ENCODE measurements at places on chromosomes 16 and 17.
A peak's percentile ranks its signal among the peaks of the same experiment; 100 is the strongest.

DNA sequence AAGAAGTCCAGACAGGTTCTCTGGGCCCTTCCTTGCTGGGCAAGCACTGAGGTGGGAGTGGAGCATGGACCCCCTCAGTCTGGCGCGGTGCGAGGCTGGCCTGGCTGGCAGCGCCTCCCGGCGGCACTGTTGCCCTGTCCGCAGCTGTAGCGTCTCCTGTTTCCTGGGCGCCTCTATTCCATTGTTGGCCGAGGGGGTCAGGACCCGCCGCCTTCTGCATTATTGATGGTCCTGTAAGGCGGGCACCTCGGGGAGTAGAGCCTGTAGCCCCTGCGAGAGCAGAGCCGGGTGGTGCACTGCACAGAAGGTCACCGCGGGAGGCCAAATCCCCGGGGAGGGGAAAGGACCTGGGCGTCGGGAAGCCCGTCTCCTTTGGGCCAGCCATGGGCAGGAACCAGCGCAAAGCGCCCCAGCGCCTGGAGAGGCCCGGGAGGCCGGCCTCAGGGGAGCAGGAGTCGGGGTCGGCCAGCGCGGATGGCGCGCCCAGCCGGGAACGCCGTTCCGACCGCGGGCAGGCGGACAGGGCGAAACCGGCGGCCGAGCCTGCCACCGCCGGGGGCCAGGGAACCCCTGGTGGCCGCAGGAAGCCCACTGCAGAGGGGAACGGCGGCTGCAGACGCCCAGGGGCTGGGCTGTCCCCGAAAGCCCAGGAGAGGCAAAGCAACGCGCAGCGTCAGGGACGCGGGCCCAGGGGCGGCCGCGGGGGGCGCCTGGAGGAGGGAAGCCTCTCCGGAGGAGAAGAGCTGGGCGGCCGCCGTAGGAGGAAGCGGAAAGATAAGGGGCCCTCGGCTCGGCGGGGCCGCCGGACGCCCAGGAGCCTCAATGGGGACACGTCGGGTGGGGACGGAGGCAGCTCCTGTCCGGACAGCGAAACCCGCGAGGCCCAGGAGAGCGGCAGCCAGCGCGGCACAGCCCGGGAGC lies at the start of gene MYO15B:
TSS of gene MYO15B (plus strand) at position 126 of the 921 bp plus-strand sequence. CDS start at position 384, 258 bp downstream.
- DNase-seq, result peak; percentile 52

DNA sequence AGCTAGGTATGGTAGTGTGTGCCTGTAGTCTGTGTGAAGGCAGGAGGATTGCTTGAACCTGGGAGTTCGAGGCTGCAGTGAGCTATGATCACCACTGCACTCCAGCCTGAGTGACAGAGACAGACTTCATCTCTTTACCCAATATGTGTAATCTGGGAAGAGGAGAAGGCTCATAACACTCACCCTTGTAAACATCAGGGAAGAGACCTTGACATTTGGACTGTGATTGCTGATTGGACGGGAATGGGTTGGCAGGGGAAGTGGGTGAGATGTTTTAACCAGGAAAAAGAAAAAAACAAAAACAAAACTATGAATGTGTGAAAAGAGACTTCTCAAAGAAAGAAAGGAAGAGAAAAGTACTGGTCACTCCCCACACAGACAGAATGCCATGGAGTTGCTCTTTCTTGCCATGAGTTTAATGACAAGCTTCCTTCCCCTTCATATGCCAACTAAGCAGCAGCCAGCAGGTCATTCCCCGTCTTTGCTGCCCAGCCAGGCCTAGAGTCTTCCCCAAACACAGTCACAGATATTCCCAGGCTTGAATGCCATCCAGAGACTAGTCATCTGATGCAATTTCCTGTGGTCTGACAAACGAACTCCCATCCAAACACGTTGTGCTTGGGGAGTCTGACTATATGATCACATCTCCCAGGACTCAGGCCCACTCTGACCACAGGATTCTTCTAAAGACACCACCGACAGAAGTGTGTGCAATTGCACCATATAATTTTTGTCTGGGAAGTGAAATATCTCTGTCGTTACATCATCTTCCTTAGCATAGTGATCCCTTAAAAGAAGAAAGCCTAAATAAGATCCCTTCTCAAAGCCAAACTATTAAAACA lies 3.6 kb upstream of the XAF1 start:
- no peak for DNase-seq

GRCh38 chr17:80646328-80646727 lies 101.7 kb downstream of the RPTOR start:
- no peak for DNase-seq

GRCh38 chr16:89378947-89379771 lies 111.2 kb downstream of the ANKRD11 start:
- no peak for DNase-seq

GRCh38 chr17:57944908-57945307 lies 10.3 kb downstream of the CUEDC1 start:
- no peak for DNase-seq

- DNase-seq, result peak; percentile 87
These were observed 3.7 kb downstream of the SOCS3 start for GRCh38 chr17:78356101-78356713.

DNA sequence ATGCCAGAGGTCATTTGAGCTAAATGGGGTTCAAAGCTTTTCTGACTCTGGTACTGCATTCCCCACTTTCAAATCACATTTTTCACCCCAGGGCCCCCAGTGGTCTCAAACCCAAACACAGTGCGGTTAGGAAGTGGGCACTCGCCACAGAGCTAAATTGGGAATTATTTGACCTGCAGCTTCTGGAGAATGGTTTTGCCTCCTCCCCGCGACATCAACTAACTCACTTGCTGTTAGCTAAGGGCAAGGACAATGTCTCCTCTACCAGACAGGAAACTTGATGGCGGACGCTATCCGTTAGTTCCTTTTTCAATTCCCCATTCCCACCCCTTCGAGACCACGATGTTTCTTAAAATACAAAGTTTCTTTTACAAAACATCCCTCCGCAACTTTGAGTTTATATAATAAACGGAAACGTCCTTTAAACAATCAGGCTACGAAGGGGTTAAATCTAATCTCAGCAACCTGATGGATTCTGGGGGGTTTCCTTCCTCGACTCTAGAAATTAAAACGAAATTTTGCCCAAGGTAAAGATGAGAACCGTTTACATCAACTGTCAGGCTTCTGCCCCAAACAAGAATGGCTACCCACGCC lies 500 bp upstream of the KAT7 start:
- DNase-seq, result peak; percentile 27

DNA sequence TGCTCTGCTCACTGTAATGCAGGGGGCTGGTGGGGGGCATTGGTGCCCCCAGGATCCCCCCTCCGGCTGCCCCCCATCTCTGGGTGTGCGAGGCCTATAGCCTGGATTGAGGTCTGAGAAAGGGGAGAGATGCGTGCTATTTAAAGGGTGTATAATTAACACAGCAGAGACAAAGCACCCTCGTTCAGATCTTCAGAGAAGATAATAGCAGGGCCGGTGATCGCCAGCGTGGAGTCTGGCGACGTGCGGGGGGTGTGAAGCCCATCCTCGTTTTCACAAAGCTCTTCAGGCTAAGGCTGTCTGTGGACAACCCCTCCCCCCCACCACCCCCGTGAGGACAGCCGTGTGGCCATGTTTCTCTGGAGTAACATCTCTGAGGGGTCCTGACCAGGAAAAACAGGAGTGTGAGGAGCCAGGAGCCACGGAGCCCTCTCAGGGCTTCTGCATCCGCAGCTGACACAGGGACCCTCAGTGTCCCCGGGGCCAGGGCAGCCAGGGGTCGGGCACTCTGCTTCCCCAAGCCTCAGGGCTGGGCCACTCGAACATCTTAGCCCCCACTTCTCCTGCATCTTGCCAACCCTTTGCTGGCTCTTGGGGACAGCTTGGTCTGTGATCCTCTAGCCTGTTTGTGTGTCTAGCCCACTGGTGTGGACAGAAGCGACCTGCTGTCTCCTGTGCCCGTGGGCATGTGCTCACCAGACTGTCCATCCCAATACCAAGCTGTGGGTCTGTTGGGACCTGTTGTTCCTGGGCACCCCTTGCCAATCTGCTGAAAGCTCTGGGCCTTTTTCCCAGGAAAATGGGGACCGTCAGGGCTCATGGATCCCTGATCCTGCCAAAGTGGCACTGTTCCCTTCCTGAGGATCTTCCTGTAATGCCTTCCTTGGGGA lies 58.9 kb downstream of the BAIAP2 start:
- no peak for DNase-seq

DNA sequence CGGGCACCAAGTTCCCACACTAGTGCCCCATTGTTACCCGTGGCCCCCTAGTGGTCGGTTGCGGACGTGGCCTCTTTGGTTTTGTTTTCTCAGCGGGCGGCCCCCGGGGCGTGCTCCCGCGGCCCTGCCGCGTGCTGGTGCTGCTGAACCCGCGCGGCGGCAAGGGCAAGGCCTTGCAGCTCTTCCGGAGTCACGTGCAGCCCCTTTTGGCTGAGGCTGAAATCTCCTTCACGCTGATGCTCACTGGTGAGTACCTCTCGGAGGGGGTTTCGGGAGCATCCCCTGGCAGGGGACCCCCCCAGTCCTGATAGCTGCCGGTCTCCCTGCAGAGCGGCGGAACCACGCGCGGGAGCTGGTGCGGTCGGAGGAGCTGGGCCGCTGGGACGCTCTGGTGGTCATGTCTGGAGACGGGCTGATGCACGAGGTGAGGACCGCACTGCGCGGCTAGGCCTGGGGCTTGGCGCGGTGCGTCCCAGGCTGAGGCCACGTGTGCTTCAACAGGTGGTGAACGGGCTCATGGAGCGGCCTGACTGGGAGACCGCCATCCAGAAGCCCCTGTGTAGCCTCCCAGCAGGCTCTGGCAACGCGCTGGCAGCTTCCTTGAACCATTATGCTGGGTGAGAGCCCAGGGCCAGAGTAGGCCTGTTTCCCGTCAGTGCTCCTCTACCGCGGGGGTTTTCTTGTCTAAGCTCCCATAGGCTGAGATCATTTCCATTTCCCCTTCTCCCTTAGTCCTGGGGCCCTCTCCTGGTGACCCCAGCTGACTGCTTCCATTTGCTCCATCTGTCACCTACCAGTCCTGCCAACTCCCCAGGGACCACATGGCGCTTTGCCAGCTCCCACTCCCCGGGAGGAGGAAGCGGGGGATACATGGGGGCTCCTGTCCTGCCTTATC lies 1.7 kb downstream of the SPHK1 start:
- DNase-seq, result peak; percentile 90

- no peak for DNase-seq
These were observed 29.9 kb upstream of the TOM1L1 start for GRCh38 chr17:54870671-54871175.

- no peak for DNase-seq
These were observed 5.2 kb downstream of the C16orf95 start for GRCh38 chr16:87312008-87312407.

DNA sequence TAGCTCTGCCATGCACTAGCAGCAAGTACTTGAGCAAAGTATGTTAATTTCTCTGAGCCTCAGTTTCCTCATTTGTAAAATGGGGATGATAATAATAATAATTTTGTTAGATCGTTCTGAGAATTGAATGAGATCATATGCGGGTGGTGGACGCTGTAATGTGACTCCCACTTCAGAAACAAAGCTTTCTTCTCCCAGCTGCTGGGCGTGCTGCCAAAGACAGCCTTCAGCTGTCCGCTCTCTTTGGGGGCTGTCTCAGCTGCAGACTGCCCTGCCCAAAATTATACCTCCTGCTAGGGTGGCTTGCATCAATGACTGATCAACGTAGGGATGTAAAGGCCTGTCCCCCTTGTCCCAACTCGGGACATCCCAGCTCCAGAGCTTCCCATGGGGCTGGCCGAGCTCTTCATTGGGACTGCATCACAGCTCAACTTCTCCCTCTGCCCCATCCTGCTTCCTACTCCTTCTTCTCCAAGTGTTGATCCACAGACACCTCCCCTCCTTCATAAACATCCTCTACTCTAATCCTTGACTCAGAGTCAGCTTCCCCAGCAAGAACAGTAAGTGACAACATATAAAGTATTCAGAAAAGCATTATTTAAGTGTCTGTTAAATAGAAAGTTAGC lies 30.7 kb upstream of the CDH5 start:
- no peak for DNase-seq

DNA sequence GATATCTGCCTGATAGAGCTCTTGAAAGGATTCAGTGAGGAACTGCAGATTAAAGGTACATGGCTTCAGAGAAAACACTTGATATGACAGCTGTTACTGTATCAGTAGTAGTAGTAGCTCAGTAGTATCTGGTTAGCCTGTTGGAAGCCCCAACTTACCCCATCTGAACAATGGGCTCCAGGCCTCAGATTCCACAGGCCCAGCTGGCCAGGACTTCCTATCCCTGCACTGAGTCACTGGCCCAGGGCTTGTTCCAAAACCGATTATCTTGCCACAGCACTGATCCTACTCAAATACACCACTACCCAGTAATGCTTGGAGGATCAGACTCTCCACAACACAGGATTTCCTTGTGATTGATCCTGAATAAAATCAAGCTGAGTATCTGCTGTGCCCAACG lies 32.6 kb downstream of the DCUN1D3 start:
- DNase-seq, result no peak

DNA sequence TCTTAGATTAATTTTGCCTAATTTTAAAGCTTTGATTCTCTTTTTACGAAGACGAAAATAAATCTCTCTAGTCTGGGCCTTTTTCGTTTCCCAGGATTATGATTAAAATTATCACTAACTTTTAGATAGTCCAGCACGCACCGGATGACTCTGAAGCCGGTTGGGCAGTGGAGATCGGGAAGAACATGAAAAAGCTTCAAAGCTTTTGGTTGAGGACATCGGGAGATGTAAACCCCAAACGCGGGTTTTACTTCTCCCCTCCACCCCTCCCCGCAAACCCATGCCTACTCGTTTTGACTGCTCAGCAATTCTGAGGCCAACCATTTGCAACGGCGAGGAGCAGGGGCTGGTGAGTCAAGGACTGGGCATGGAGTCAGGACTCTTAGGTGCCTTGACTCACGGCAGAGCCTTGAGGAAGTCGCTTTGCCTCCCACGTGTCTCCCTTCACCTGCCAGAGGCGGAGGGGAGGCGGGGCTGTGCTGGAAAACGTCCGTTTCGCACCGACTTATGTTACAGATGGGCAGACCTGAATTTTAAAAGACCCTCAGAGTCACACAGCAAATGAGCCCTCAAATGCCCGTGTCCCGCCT lies 989 bp upstream of the DUSP14 start:
- DNase-seq, result peak; percentile 69

- no peak for DNase-seq
These were observed 13.4 kb downstream of the GINS2 start for GRCh38 chr16:85675251-85675874.

- DNase-seq, result no peak
These were observed 21.6 kb downstream of the LASP1 start for GRCh38 chr17:38891441-38891840.

- peak; percentile 87 for DNase-seq
These were observed 16.5 kb downstream of the CCDC102A start for GRCh38 chr16:57519796-57520360.

GRCh38 chr16:51752438-51752995 lies 601.4 kb upstream of the SALL1 start:
- DNase-seq, result no peak

GRCh38 chr17:36463916-36464764 lies 22.3 kb upstream of the ZNHIT3 start:
- DNase-seq, result peak; percentile 70

Data from stimulated activated CD4-positive, alpha-beta T cell treated with anti-CD3 and anti-CD28 coated beads, Interleukin-2, amount 100 ng/mL, for 24 hours (primary cell).